ENCODE measurements at places on chromosomes 6 and 20.

GRCh38 chr20:56855708-56856107 lies 226.6 kb downstream of the TFAP2C start:
- DNase-seq: no peak

- no peak for DNase-seq
Observed at GRCh38 chr6:20715135-20715806, 181.0 kb downstream of the CDKAL1 start.

DNA sequence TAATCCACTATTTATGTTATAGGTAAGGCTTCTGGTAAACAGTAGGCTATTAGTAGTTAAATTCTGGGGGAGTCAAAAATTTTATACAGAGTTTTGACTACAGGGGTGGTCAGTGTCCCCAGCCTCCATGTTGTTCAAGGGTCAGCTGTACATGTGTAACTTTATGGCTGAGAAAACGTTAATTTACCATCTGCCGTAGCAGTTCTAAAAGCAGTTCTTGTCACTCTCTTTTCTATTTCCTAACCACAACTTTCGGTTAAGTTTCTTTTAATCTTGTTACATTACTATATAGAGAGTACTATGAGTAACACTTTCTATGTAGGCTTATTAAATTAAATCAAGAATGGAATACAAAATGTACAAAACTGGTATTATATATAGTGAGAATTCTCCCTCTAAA lies 21.6 kb upstream of the KIF6 start:
- no peak for DNase-seq

DNA sequence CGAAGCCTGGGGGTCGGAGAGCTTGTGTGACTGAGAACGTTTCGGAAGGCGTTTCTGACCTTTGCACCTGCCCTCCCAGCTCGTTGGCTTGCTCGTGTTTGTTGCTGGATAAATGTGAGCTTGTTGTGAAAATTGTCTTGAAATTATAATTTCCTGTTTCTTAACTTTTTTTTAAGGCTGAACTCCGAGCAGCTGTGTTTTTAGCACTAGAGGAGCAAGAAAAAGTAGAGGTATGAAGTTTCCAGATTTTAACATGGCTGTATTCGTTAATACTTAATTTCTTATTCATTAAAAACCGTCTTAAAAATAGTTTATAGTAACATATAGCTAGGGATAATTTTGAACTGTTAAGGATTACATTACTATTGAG lies 672 bp downstream of the CEP43 start:
- DNase-seq: no peak

DNA sequence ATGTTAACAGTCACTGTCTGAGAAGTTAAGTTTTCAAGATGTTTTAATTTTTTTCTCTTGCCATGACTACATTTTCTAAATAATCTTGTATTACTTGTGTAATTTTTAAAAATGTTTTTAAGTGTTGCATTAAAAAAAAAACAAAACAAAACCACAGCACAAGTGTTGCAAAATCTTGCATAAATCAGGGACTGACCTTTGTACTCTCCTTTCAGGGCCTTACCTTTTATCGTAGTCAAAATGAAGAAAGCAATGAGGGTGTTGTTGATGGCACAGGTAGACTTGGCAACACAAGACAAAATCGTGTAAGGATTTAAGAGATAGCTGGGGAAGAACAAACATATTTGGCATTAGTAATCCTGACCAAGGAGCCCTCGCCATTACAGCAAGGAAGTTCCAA lies 42.5 kb downstream of the PIGU start:
- DNase-seq: no peak

- no peak for DNase-seq
Observed at GRCh38 chr6:3289664-3290055, 30.9 kb downstream of the PSMG4 start.

DNA sequence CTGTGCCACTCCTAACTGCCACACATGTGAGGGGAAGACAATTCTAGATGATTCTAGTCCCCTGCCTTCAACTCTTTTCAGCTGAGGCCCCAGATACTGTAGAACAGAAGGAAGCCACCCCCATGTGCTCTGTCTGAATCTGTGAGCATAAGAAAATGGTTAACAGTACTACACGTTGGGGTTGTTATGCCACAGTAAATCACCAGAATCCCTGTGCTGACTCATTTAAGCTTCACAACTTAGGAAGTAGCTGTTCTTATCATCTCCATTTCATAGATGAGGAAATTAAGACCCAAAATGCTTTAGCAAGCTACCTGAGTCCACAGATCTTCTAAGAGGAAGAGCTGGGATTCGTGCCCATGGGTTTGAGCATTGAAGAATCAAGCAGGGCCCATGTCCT lies 27.4 kb upstream of the SCRT2 start:
- no peak for DNase-seq

DNA sequence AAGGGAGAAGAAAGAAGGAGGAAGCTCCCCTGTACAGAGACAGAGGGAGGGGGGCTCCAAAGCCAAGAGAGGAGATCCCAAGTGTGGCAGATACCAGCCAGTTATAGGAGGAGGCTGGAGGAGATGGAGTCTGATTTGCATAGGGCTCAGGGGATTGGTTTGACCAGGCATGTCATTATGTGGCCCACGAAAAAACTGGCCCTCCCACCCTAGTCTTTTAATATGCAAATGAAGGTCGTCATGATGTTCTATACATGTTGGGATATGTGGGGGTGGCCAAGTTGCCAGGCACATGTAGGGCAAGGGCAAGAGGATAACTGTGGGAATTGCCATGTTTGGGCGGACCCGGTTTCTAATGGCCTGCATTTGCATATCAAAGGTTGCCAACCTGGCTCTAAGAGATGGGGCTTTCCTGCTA lies 17.6 kb upstream of the ZFP64 start:
- no peak for DNase-seq

DNA sequence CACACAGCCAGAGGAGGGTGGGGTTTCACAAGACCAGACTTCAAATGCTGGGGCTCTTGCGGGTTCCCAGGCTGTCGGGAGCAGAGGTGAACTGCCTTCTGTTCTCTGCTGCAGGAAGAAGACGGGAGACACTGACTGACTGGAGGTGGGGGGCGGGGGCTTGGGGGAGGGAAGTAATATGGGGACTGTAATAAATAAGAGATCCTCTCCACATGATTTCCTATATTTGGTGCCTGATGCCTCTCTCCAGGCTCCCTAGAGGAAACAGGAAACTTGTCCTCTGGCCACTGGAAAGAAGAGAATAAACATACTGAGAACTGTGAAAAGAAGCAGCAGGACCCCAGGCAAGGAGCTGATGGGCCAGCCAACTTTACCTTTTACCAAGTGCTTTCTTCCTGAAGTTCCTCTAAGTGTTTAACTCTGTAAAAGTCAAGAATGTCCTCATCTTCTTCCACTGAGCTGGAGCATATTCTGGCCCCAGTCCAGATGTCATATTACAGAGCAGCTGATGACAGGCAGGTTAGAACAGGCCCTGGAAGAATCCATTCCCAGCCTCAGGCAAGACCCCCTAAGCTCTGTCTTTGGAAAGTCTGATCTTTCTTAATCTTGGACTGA lies 33.2 kb upstream of the ADGRF5 start:
- no peak for DNase-seq
